ENCODE measurements at places on chromosomes 1 and 21.

DNA sequence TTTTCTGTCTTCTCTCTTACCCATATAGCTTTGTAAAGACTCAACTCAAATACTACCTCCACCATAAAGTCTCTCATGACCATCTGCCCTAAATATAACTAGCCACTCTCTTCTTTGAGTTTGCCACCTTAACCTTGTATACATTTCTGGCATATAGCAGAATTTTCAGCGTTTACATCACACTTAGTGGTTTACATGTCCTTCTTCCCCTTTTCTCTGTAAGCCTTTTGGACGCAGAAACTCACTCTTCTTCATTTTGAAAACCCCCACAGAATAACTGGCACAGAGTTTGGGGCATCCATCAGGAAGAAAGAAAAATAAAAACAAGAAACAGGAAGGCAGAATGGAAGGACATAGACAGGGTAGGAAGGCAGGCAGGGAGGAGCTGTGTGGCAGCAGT is 131.8 kb upstream of the DUSP10 start:
- DNase-seq = no peak

DNA sequence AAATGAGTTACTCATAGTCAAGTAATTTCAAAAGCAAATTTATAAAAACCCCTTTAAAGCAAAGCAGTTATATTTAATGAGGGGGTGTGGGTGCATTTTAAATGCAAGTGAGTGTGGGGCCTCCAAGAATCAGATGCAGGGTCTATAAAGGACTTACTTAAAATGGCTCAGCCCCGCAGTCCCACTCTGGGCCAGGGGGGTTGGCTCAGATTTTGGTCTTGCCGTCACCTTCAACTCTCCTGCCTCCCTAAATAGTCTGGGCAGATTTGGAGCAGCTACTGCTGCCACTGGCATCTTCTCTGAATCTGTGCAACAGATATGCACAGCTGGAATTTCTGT is 16.2 kb downstream of the AMPD2 start:
- no peak for DNase-seq

DNA sequence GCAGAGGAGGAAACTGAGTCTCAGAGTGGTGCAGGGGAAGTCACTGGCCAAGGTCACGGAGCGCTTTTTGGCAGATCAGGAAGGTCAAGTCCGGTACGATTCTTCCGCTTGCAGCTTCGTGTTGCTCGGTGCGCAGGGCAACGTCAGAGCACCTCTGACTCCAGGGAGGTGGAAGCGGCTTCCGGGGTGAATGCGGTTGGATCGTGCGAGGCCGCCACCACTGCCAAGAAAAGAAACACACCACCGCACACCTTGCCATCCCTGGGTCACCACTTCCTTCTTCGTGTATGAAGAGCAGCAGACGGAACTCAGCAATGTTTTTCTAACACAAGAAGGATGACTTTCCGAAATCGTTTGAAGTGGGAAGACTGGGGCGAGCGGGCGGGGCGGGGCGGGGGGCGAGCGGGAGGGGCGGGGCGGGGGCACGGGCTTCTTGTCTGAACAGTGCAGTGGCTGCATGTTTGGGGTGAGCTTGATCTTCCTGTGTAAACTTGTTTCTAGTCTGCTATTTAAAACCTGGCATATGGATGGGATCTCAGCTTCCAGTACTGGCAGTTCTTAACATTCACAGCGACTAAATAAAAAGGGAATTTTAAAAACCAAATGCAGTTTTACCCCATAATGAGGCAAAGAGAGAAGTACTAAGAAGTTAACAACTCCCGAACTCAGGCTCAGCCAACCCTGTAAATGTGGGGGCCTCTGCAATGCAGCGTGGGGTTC is 300.0 kb downstream of the RRAGC start:
- DNase-seq = no peak

DNA sequence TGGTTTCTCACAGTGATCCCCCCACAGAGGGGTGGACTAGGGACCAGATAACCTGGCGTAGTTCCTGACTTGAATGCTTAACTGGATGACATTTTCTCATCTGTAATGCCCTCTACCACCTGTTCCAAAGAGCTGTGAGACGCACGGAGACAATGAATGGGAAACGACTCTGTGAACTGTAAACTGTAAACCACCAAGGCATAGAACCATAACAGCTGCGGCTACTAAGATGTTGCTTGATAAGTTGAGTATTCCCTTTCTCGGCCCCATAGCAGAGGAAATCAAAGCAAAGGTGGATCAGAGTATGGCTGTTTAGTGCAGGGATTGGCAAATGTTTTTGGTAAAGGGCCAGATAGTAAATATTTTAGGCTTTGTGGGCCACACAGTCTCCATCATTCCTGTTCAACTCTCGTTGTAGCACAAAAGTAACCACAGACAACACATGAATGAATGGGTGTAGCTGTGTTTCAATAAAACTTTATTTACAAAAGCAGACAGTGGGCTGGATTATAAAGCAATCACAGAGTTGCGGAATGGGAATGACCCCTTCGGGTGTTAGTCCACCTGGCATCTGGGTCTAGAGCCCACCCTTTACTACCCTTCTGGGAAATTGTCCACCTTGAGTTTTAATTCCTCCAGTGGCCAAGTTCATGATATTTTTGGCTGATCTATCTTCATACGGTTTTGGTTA is 315.2 kb downstream of the RPS6KC1 start:
- no peak for DNase-seq

Data from NCI-H226 (cell line).